ENCODE measurements at places on chromosomes 3 and 15.

DNA sequence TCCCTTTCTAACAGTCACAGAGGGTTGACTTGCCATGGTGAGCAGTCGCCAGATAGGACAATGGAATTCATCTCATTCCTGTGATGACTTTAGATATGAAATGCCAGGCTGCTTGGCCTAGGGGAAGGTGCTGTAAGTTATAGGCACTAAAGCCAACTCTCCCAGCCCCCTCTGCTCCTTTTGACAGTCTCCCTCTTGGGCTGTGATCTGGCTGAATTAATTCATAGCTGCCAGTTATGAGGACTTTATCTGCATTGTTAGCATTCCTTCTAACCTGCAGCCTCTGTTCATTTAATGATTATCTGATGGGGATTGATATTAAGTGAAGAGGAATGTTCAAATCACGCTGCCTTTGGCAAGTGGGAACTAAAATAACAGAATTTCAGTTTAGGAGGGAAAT is 427.1 kb upstream of the RASGRP1 start:
- no peaks in the 10 kb centered on the region for H3K36me3 ChIP-seq
- H3K4me1 ChIP-seq, result no peaks in the 10 kb centered on the region
- no peaks in the 10 kb centered on the region for H3K27me3 ChIP-seq
- no peak overlapping the region for H3K27ac ChIP-seq

- no peaks in the 10 kb centered on the region for H3K36me3 ChIP-seq
- no peak overlapping the region for H3K4me3 ChIP-seq
- H3K27me3 ChIP-seq, result no peaks in the 10 kb centered on the region
- no peak for DNase-seq
- no peaks in the 10 kb centered on the region for H3K4me1 ChIP-seq
- H3K27ac ChIP-seq, result no peak overlapping the region
These were observed 75.4 kb upstream of the PLXNA1 start for GRCh38 chr3:126907557-126907956.

DNA sequence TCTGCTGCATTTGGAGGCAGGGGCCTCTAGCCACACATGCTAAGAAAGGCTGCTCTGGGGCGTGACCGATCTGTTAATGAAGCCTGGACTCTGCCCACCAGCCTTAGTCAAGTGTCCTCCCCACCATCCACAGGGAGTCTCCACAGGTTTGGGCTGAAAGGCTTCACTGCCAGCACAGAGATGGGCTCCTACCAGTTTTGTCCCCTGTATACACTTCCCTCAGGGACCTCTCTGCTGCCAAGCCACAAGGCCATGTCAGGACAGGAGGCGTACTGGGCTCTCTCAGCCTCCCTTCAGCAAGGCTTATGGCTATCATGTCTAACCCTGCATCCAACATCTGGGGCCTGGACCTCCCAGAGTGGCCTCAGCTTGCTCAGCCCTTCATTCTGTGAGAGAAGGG is 23.5 kb downstream of the KIF9 start:
- no peak overlapping the region for H3K27ac ChIP-seq
- no peaks in the 10 kb centered on the region for H3K27me3 ChIP-seq
- H3K4me1 ChIP-seq, result peaks cover 8% of the 10 kb centered on the region
- DNase-seq, result no peak
- H3K36me3 ChIP-seq, result no peaks in the 10 kb centered on the region

- H3K4me1 ChIP-seq, result no peaks in the 10 kb centered on the region
- no peak overlapping the region for H3K4me3 ChIP-seq
- no peaks in the 10 kb centered on the region for H3K36me3 ChIP-seq
- H3K27ac ChIP-seq, result no peak overlapping the region
- H3K27me3 ChIP-seq, result no peaks in the 10 kb centered on the region
These were observed 722.3 kb upstream of the NECTIN3 start for GRCh38 chr3:110349295-110349694.

DNA sequence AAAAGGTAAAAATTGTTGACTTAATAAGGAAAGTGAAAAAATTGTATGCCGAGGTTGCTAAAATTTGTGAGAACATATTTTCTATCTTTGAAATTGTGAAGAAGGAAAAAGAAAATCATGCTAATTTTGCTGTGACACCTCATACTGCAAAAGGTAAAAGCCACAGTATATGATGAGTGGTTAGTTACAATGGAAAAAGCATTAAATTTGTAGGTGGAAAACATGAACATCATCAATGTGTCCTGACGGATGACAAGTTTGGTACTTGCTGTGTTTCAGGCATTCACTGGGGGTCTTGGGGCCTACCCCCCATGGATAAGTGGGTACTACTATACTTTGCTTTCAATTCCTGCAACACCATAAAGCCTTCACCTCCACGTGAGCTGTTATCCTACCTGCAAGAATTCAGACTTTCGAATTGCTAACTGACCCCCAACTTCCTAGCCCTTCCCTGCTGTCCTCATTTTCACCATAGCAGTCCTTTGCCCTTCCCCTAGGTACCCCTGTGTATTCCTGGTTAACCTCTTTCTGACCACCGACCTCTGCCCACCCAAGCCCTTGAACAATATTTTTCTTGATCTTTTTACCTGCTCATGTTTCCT is 62.4 kb downstream of the RAB7A start:
- H3K4me3 ChIP-seq, result no peak overlapping the region
- DNase-seq, result no peak
- H3K27me3 ChIP-seq, result no peaks in the 10 kb centered on the region
- peaks cover 6% of the 10 kb centered on the region for H3K36me3 ChIP-seq

DNA sequence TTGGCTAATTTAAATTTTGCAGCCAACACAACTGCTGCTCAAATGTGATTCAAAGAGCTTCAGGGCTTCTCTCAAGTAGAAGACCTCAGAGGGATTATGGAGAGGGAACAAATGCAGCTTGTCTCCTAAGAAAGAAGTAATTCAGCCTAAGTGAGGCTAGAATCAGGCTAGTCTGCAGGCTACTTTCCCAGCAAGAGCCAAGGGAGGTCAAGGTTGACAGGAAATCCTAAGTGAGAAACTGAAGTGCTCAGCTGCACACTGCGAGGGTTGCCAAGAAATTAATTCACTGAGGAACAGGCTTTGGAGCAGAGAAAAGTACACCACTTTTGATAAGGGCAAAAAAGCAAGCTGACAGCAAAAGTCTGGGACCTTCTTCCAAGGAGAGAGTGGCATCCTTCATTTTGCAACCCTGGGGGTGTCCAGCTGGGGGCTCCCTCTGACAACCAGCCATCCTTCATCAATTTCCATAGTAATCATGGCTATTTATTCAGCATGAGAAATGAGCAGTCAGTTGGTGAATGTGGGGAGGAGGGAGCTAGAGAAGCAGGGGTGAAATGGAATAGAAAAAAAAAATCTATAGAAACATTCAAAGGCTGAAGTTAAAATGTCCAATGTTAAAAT is 646.4 kb upstream of the ADAMTS9 start:
- no peak overlapping the region for H3K27ac ChIP-seq
- no peak for DNase-seq
- H3K27me3 ChIP-seq, result no peaks in the 10 kb centered on the region
- H3K36me3 ChIP-seq, result no peaks in the 10 kb centered on the region
